ENCODE measurements at places on chromosomes 6 and 20.

GRCh38 chr6:114267897-114268296, 74.9 kb downstream of the HS3ST5 start:
- H3K27me3 ChIP-seq, result no peaks in the 10 kb centered on the region
- no peak overlapping the region for H3K4me3 ChIP-seq
- no peak overlapping the region for H3K27ac ChIP-seq

GRCh38 chr6:148652205-148652604, 94.6 kb upstream of the UST start:
- H3K4me3 ChIP-seq, result no peak overlapping the region
- no peaks in the 10 kb centered on the region for H3K4me1 ChIP-seq
- H3K27ac ChIP-seq, result no peak overlapping the region
- H3K36me3 ChIP-seq, result no peaks in the 10 kb centered on the region
- DNase-seq, result no peak

DNA sequence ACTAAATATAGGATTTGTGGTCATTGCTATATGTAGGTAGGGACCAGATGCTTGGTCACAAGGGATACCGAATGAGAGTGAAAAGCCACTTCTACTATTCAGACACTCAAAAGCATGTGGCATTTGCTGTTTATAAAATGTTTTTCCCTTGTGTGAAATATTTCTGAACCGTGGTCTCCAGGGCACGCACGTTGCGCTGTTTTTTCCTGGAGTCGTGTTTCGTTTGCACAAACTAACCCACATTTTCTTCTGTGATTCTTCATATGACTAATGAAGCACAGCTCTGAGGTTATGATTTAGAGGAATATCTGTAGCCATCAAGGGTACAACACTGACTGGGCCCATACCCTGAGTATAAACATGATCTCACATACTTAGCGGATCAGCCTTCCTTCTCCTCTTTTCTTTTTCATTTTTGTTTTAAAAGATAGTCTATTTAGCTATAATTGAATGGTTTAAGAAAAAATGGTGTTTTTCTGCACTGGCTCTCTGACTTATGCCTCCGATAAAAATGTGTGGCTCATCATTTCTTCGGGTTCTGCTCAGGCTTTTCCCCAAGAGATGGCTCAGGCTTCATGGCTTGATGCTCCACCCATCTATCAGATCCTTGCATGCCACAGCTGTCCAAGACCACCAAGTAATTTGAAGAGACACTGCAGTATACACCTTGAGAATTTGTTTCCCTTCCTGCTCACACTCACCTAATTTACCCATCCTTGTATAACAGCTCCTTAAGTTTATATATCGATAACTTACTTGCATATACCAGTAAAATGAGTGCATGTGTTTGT, 59.9 kb upstream of the HBS1L start:
- no peaks in the 10 kb centered on the region for H3K4me1 ChIP-seq
- no peaks in the 10 kb centered on the region for H3K27me3 ChIP-seq
- no peaks in the 10 kb centered on the region for H3K36me3 ChIP-seq
- no peak for DNase-seq

GRCh38 chr6:118524686-118525085, 23.4 kb upstream of the PLN start:
- no peaks in the 10 kb centered on the region for H3K36me3 ChIP-seq
- no peak overlapping the region for H3K4me3 ChIP-seq
- no peak overlapping the region for H3K27ac ChIP-seq
- H3K4me1 ChIP-seq, result no peaks in the 10 kb centered on the region
- no peak for DNase-seq

GRCh38 chr6:5103250-5103649, 18.1 kb downstream of the PPP1R3G start:
- no peaks in the 10 kb centered on the region for H3K4me1 ChIP-seq
- no peaks in the 10 kb centered on the region for H3K36me3 ChIP-seq
- no peak overlapping the region for H3K27ac ChIP-seq

- H3K27ac ChIP-seq, result peak overlapping the region; percentile 88
- DNase-seq, result no peak
- H3K4me1 ChIP-seq, result no peaks in the 10 kb centered on the region
- H3K27me3 ChIP-seq, result no peaks in the 10 kb centered on the region
Measured at GRCh38 chr20:3727401-3728021, 5.0 kb upstream of the HSPA12B start.

- no peaks in the 10 kb centered on the region for H3K36me3 ChIP-seq
- no peaks in the 10 kb centered on the region for H3K4me1 ChIP-seq
- no peak overlapping the region for H3K27ac ChIP-seq
- H3K27me3 ChIP-seq, result no peaks in the 10 kb centered on the region
- DNase-seq, result no peak
Measured at GRCh38 chr6:16301511-16301910, 63.1 kb downstream of the GMPR start.

All from breast epithelium (tissue), 4 donors.